ENCODE measurements at places on chromosomes 12 and 14.

GRCh38 chr14:51552275-51552674 is 99.4 kb upstream of the FRMD6 start:
- DNase-seq, result no peak

GRCh38 chr12:3365463-3366411 is 125.3 kb upstream of the PRMT8 start:
- DNase-seq, result no peak

GRCh38 chr14:49766839-49767238 is 1.1 kb upstream of the KLHDC2 start:
- DNase-seq, result no peak

- DNase-seq, result peak; percentile 96
These were observed at the start of gene SRSF5 for GRCh38 chr14:69766984-69767368. SRSF5 (plus strand) TSS chr14:69767142; CDS start chr14:69768157, 1,015 bp downstream.
